ENCODE measurements at places on chromosomes 12 and 14.

GRCh38 chr14:23366426-23366921 is 1.5 kb upstream of the EFS start:
- DNase-seq, result no peak

- DNase-seq, result peak; percentile 39
These were observed 36.6 kb downstream of the SENP1 start for GRCh38 chr12:48069241-48069640.

- DNase-seq, result no peak
These were observed 70.7 kb downstream of the SRRM4 start for GRCh38 chr12:119052001-119052400.

DNA sequence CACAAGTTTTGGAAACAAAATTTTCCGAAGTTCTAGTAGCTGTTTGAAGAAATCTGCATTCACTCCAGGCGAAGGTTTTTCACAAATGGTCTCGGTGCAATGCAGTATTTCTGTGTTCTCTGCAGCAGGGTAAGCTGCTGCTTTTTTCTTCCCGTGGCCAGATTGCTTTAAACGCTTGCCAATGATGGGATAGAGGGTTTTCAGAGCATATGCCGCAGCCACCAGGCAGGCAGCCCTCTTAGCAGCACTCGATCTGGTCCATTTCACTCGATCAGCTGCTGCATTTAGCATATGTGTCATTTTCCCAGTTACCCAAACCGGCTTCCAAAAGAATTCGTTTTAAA is 315 bp downstream of the ABCD2 start:
- DNase-seq, result no peak

- DNase-seq, result no peak
These were observed 94.7 kb upstream of the PLXNC1 start for GRCh38 chr12:94053676-94054075.

GRCh38 chr12:70427611-70428010 is 61.5 kb downstream of the KCNMB4 start:
- no peak for DNase-seq

DNA sequence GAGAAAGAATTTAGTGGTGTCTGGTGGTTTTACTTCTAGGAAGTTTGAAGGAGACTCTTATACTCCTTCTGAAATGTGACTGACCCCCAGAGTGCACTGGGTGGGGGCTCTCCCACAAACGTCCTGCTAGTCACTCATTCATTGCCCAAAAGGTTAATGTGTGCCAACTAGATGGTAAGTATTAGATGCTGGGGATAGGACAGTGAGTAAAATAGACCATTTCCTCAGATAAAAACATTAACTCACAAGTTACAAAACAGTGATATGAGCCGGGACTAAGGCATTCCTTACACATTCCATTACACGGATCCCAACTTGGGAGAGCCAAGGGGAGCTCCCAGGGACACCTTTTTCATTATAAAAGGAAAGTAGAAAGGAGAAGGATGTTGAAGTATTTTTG is 185.1 kb downstream of the ATXN7L3B start:
- DNase-seq, result peak; percentile 30

DNA sequence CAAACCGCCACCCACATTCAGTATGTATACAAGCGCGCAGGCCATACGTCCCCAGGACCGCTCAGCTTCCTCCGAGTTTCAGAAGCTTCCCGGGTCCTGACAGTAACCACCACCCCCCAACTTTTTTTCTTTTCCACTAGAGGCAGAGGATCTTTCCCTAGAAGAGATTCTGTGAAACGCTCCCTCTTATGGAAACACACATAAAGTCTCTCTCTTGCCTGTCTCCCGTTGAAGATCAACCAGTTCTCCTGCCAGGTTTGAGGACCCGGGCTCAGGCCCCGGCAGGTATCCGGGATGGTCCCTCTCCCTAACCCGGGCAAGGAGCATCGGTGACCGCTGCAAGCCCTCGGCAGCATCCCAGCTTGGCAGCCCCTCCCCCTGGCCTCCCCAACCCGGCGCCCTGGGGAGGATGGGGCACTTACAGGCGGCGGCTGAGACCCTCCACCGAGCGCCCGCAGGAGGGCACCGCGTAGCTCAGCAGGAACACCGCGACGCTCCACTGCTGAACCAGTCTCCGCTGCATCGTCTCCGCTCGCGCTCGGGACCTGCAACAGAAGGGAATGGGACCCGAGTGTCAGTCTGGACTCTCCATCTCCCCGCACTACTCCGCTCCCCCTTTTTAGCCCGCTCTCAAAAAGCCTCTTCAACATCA is 3.4 kb downstream of the PTHLH start:
- DNase-seq, result peak; percentile 46

- no peak for DNase-seq
These were observed 11.7 kb downstream of the TPCN1 start for GRCh38 chr12:113232840-113233585.

DNA sequence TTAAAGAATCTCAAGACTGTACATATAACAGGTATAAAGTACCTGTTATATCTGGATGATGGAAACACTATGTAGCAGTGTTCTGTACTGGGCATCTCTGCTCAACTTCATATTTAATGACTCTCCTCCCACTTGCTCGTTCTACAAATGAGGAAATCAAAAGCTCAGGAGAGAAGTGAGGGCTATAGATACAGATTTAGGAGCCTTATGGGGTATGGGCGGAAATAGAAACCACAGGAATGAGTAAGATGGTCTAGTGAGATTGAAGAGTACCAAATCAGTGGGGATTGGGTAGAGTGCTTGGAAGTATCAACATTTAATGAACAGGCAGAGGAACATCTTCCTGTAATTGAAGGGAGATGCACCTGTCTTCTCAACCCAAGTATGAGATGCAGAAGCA is 23.8 kb upstream of the POLR3B start:
- no peak for DNase-seq

GRCh38 chr12:128554546-128555304 is 269.0 kb downstream of the SLC15A4 start:
- DNase-seq, result no peak

DNA sequence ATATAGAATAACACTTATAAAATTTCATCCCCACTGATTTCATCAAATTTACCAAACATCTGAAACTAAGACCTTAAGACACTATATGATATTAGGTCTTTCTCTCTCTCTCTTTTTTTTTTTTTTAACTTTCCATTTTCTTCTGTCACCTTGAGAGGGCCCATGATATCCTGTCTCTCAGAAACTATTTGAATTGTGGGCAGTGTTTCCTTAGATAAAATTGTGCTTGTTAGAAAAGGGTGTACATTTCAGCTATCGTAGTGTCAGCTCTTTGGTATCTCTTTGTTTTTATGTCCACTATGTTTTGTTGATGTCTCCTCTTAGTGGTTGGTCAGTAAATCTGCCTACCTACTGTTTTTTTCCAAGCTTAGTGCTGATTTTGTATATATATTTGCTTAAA is 23.8 kb downstream of the DNM1L start:
- no peak for DNase-seq

- no peak for DNase-seq
These were observed 448 bp downstream of the TSPAN9 start for GRCh38 chr12:3077572-3078081.

DNA sequence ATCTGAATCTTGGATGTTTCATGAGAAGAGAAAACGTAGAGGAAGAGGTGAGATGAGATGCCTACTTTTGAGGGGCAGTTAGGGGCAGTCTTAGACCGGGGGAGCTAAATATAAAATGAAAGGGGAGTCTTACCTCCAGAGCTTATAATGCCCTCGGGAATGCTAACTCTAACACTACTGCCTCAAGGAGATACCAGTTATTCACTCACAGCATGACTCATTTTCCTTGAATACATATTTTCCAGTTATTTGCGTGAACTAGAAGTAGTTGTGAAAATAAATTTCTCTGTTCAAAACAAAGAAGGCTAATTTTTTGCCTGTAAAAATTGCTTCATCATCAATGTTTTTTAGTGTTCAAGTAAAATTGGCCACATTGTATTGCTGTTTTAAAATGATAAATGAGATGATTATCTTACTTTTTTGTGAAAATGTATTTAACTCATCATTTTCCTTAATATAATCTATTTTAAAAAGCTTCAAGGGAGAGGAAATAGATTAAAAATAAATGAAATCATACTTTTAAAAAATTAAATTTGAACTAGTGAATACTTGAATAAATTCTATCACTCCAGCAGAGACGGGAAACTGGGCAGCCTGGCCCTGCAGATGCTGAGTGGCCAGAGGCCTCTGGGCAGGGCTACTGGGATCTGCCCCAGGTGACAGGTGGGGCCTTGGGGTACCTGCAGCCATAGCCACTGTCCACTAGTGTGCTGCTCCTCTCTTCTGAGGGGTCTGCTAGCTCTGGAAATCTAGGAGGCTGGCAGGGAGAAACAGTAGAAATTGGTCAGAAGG is 339.3 kb downstream of the EGLN3 start:
- DNase-seq, result no peak

- DNase-seq, result no peak
These were observed 3.4 kb downstream of the CHST11 start for GRCh38 chr12:104460041-104460719.

DNA sequence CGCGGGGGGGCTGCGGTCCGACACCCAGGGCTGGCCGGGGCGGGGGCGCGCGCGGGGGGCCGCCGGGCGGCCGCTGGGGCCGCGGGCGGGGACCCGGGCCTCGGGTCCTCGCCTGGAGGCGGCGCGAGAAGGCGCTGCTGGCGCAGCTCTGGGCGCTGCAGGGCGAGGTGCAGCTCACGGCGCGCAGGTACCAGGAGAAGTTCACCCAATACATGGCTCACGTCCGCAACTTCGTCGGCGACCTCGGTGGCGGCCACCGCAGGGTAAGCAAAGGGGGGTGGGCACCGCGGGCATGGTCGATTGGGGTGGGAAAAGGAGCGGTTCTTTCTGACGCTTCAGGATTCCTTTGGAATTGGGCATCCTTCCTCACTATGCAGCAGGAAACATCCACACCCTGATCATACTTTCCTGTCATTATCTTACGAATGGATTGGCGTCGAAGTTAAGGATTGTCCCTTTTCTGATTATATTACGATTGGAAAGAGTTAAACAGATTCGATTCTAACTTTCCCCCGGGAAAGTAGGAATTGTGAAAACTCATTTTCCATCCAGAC is 798 bp downstream of the PDZRN4 start:
- no peak for DNase-seq

GRCh38 chr14:72666610-72667009 is 227.3 kb downstream of the DPF3 start:
- DNase-seq, result peak; percentile 45

DNA sequence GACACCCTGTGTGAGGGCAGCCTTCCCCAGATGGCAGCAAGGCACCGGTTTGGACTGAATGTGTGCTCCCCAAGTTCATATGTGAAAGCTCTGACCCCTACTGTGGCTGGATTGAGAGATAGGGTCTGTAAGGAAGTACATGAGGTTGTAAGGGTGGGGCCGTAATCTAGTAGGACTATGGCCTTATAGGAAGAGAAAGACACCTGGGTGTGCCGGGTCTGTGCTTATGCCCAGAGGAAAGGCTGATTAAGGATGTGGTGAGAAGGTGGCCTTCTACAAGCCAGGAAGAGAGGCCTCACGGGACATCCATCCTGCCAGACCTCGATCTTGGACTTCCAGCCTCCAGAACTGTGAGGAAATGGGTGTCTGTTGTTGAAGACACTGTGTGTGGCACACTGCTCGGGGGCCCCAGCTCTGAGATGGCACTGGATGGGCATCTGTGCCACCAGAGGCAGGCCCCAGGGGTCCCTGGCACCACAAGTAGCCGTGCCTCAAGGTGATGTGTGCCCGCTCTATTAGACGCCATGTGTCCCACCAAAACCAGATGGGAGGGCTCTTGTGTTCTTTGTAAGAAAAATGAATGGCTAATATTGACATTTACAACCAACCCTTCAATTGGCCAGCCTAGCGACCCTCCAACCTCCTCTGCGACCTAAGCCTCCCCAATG is 22.0 kb downstream of the FGF6 start:
- no peak for DNase-seq
